ENCODE measurements at places on chromosomes 2 and 18.
A peak's percentile ranks its signal among the peaks of the same experiment; 100 is the strongest.

GRCh38 chr2:180141600-180141999 lies 134.5 kb upstream of the CWC22 start:
- peak; percentile 26 for DNase-seq

DNA sequence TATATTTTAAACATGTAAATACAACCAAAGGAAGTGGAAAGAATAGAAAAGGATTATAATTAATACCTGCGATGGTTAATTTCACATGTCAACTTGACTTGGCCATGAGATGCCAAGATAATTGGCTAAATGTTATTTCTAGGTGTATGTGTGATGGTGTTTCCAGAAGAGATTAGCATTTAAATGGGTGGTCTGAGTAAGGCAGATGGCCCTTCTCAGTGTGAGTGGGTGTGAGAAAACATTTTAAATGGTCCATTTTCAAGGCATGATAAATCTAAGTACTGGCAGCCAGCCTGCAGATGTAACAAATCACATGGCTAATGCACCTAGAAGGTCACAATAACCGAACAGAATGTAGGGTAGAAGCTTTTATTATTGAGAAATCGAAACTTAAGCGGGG lies 99.6 kb upstream of the CDH7 start:
- DNase-seq, result no peak

GRCh38 chr2:215530191-215530968 lies 94.5 kb upstream of the FN1 start:
- peak; percentile 80 for DNase-seq

GRCh38 chr18:24064391-24065100 lies 50.0 kb downstream of the TTC39C start:
- DNase-seq, result peak; percentile 79

- peak; percentile 86 for DNase-seq
These were observed 35.1 kb downstream of the EVA1A start for GRCh38 chr2:75525434-75526310.

DNA sequence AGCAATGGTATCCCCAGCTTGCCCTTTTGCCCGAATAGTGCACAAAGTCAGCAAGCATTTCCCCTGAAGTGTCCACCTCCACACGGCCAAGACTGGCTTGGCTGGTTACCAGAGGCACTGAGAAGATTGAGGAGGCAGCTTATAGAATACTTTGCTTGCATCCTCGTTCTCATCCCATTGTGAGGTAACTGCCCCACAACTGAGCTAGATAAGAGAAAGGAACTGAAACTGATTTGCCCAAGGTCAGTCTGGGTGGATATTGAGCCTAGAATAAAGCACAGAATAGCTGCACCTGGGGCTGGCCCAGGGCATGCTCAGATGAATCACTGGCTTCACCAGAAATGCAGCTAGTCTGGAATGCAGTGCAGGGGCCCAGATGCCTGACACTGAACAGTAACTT lies 32.7 kb upstream of the MAP4K3 start:
- DNase-seq, result peak; percentile 74

GRCh38 chr18:47881752-47882455 lies 48.6 kb downstream of the SMAD2 start:
- peak; percentile 60 for DNase-seq

DNA sequence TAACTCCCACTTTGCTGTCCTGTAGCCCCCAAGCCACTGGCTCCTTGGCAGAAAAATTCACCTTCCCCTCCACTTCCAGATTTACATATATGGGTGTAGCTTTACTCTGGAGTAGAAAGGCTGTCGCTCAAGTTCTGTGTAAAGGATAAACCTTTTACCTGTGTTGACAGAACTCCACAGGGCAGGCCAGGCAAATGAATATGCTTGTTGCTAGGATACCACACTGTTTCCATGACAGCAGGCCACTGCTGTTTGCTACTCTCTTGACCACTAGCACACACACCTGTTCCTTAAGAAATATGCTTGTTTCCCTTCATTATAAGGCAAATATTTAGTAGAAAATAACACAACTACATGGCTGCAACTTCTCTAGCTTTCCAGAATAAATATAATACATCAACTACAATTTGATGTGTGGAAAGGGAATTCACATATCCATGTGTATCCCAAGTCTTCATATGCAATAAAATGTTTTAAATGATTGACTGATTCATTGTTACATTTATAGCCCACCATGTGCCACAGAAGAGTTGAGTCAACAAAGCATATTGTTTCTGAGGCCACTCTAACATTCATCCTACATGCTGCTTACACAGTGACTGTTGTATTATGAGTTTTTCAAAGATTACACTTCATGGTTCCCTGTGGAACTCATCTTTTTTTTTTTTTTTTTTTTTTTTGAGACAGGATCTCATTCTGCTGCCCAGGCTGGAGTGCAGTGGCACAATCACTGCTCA lies 56.2 kb upstream of the ROCK1 start:
- DNase-seq, result peak; percentile 44

GRCh38 chr2:25274868-25275574 lies 66.7 kb downstream of the DNMT3A start:
- DNase-seq, result no peak

DNA sequence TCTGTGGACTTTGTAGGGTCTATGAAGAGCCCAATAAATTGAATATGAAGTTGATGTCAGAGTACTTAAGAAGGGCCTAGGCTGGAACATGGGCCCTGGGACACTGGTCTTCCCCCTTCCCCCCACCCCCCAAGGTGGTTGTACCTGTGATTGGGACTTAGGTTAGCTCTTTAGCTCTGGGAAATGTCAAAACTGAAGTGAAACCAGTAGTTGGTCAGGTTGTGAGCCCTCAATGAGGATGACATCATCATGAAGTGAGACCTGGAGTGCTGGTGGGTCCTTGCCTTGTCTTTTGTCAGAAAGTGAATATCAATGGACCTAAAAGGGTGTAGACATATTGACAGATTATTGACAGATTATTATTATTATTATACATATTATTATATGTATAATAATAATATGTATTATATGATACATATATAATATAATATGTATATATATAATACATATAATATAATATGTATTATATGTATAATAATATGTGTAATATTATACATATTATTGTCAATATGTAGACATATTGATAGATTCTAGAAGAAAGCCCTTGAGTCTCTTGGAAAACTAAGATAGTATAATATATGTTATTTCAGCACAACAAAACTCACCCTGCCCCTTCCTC lies 5.4 kb downstream of the MARS2 start:
- no peak for DNase-seq

DNA sequence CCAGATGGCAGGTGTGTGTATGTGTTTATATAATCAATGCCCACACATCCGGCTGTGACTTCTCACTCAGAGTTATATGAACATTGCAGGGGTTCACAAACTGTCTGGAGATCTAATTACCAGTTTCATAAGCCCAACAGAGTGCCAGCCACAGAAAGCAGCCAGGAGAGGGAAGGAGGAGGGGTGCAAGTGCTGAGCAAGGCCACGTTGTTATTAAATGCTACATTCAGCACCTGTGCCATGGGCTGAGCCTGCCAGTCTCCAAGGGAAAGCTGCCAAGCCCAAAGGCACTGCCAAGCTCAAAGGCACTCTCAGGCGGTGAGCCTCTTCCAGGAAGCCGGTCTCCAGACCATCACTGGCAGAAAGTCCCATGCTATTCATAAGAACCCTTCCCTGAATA lies 17.4 kb downstream of the XDH start:
- no peak for DNase-seq

Data from epithelial cell of esophagus (primary cell).